ENCODE measurements at places on chromosomes 16 and 17.

DNA sequence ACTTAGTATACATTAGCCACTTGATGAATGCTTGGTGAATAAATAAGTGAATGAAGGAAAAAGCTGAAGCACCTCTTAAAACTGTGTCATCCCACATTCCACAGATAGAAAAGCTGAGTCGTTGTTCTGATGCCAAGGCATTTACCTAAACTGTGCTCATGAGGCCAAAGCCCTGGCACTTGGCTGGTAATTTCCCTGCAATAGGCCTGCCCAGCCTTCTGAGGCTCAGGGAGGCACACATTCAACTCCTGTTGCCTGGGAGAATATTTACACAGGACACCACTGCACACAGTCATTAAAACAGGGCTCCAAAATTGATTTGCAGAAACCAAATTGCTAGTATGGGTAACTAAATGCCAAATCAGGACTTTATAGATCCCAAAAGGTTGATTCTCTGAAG lies 333.0 kb upstream of the C16orf82 start:
- DNase-seq: no peak

DNA sequence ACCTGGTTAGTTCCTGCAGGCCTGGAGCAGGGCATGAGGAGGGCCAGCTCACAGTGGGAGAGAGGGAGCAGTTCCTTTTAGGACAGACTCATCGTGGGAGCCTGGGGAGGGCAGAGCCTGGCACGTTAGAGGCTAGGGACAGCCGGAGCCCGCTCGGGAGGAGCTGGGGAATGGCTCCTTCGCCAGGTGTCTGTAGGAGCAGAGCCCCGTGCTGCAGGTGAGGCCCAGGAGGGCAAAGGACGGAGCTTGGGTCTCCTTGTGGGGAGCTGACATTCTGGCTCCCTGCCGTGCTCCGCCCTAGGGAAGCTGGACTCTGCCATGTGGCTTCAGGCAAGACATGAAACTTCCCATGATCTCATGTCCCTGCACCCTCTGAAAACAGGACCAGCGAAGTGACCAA lies 18.7 kb upstream of the MTSS2 start:
- DNase-seq: no peak

- no peak for DNase-seq
Observed at GRCh38 chr17:44266402-44267164, 1.4 kb downstream of the SLC4A1 start.

DNA sequence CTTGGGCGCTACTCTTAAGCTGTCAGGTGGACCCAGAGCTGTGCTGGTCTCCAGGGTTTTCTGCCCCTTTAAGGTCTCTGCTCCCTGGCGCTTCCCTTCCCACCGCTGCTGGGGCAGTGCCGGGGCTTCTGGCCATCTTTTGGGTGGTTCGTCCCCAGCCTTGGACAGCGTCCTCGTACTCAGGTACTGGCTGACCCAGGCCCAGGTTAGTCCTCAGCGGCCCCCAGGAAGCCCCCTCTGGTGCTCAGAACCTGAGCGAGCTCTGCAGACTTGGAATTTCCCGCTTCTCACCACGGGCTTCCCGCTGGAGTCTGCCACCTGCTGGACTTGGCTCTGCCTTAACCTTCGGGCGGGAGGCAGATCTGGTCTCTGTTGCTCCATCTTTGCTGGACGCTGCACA lies 94.1 kb upstream of the ZNF750 start:
- DNase-seq: no peak

GRCh38 chr17:65515959-65516948 lies 45.2 kb downstream of the AXIN2 start:
- no peak for DNase-seq
